ENCODE measurements at places on chromosomes 12 and 14.

GRCh38 chr12:98998697-98999299 lies 353.7 kb downstream of the APAF1 start:
- DNase-seq: no peak

DNA sequence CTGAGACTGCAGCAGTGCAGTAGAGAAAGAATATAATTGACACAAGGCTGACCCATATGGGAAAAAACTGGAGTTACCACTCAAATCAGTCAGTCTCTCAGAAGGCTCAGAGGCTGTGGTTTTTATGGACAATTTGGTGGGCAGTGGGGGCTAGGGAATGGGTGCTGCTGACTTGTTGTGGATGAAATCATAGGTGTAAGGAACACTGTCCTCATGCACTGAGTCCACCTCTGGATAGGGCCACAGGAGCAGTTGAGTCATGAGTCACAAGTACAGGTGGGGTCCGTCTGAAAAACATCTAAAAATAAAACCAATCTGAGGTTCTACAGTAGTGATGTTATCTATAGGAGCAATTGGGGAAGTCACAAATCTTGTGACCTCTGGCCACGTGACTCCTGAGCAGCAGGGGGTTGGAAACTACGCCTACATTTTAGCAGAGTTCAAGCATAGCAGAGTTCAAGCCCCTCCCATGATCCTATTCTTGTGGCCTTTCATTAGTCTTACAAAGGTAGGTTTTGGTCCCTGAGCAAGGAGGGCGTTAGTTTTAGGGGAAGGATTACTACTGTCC lies 18.1 kb upstream of the SGPP1 start:
- DNase-seq: peak; percentile 10

- DNase-seq: no peak
Measured at GRCh38 chr14:36300337-36300736, 20.1 kb downstream of the MBIP start.

GRCh38 chr12:106551410-106551809 lies 31.4 kb upstream of the RFX4 start:
- DNase-seq: no peak

DNA sequence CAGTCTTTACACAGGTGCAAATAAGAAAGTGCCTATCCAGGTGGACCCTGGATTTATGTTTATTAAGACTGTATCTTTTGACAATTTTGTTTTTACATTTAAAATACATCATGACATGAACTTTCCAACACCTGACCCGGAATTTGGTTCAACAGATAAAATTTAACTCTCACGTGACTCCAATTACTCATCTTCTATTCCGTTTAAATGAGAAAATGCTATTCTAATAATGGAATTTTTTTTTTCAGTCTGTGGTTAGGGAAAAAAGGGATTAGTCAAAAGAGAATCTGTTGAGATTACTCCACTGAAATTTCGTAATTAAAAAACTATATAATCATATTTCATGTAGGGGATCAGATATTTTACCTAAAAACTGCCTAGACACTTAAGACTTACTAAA lies 11.1 kb downstream of the VPS37B start:
- no peak for DNase-seq

DNA sequence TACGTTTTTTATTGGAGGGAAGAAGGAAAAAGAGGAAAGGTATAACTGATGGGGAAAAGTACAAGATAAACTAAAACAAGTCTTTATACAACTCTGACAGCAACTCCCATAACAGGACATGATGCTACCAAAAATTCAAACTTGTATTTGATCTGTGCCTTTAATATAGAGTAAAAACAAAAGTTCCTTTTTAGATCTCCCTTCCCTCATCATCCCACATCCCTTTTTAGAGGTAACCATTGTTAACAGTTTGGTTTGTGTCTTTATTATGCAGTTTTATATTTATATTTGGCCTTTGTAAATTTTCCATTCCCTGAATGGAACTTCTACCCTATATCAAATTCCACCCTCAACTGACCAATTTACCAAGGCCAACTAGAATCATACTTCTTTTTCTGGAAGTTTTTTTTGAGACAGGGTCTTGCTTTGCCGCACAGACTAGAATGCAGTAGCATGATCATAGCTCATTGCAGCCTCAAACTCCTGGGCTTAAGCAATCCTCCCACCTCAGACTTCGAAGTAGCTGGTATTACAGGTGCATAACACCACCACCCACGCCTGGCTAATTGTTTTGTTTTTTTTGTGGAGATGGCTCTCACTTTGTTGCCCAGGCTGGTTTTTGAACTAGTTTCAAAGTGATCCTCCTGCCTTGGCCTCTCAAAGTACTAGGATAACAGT lies 36.9 kb downstream of the RAB21 start:
- no peak for DNase-seq

- peak; percentile 46 for DNase-seq
Measured at GRCh38 chr12:52221912-52222457, 11.1 kb upstream of the KRT7 start.

GRCh38 chr14:92223025-92223424 lies 99.9 kb upstream of the SLC24A4 start:
- DNase-seq: no peak

- DNase-seq: no peak
Measured at GRCh38 chr12:53479331-53479730, 19.9 kb downstream of the MAP3K12 start.

- no peak for DNase-seq
Measured at GRCh38 chr12:56676851-56677580, 11.1 kb downstream of the PTGES3 start.

DNA sequence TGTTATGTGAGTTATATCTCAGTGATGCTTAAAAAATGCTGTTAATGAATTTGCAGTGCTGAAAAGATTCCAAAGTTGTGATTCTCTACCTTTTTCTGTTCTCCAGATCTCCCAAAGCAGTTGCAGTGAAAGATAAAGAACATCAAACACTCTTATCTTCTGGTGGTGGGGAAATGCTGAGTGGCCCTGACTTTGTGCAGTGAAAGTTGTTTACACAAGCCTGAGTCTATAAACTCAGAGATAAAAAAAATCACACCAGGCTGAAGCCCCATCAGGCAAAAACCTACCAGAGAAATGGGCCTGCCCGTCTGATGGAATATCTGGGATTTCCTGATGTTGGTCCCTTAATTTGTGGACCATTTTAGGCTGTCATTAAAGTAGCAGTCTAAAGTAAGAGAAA lies 46.1 kb downstream of the RASSF3 start:
- no peak for DNase-seq

GRCh38 chr14:68815298-68816182 lies 22.7 kb upstream of the ZFP36L1 start:
- no peak for DNase-seq

DNA sequence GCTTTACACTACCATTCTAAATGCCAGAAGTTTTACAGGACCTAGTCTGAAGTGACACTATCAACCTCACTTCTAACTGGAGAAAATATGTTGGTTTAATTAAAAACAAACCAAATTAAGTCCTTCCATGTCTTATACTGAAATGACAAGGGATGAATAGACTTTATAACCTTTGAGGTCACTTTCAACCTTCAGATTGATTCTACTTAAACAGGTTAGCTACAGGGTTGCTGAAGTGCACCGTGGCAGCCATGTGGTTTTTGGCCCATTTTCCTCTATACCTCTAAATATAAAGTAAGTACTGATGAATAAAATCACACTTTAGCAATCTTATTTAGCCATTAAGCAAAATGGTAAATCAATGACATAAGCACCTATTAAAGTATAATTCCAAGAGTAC lies 3.9 kb downstream of the SLC38A2 start:
- no peak for DNase-seq

GRCh38 chr12:70736351-70737133 lies 99.3 kb upstream of the PTPRB start:
- no peak for DNase-seq

GRCh38 chr12:99455350-99456035 lies 192.1 kb upstream of the GARIN6 start:
- no peak for DNase-seq

- no peak for DNase-seq
Measured at GRCh38 chr12:11731042-11731357, 81.5 kb downstream of the ETV6 start.

GRCh38 chr12:82757656-82758055 lies 71.0 kb downstream of the TMTC2 start:
- no peak for DNase-seq

DNA sequence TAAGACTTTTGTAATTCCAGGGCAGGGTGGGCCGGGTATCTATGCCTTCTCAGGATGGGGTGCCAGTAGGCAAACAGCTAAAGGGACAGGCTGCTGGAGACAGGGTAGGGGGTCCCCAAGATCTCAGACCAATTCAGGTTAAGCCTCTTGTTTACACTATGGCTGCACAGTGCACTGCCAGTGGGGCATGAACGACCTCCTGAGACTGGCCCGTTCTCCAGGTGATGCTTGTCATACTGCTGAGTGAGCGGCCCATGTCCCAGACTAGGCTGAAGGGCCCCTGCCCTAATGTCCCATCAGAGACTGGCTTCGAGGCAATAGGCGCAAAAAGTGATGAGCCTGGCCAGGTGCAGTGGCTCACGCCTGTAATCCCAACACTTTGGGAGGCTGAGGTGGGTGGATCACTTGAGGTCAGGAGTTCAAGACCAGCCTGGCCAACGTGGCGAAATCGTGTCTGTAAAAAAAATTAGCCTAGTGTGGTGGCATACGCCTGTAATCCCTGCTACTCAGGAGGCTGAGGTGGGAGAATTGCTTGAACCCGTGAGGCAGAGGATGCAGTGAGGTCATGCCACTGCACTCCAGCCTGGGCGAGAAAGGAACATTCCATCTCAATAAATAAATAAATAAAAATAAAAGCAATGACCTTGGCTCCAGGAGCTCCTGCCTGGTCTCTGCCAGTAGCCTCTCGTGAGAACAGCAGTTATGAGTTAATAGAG lies 12.6 kb downstream of the SLC25A29 start:
- DNase-seq: no peak

DNA sequence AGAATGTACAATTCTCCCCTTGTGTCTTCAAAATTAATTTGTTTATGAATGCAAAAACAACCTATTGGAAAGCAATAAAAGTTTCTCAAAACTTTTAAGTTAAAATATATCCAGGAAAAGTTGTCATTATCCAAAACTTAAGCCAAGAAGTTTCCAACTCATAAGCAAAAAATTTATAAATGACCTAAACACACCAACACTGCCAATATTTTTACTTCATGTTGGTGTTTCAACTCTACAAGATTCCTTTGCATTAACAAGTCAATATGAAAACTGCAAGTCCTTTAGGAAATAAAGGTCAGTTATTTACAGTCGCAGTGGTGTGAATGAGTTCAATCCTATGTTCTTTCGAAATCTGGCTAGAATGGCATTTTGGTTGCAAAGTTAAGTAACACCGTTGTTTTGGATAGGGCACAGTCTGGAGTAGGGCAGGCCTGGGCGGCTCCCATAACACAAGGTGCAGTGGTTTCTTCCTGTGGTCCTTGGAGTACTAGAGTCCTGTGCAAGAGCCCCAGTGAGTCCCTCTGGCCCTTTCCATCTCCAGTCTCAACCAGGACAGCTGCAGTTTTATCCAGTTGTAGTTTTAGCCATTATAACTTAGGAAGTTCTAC lies 151.4 kb downstream of the MED13L start:
- no peak for DNase-seq

GRCh38 chr14:97771340-97772045 lies 974.3 kb downstream of the VRK1 start:
- no peak for DNase-seq

DNA sequence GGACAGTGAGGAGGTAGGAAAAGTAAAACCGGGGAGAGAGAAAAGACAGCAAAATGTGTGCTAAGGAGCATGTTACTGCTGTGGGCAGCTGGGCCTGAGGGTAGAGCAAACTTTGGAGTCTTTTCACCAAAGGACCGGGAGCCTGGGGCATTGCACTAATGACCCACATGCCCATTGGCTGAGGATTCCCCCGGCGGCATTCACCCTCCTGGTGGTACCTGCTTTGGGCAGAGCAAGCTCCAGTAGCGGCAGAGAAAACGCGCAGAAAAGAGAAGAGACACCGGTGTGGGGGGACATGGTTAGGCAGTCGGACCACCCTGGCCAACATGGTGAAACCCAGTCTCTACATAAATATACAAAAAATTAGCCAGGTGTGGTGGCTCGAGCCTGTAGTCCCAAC lies 83.4 kb upstream of the ESRRB start:
- DNase-seq: no peak

Data from activated CD4-positive, alpha-beta T cell treated with anti-CD3 and anti-CD28 coated beads, Interleukin-2, amount 50 U/mL, for 4 hours (primary cell).